ENCODE measurements at places on chromosomes 6 and 20.

DNA sequence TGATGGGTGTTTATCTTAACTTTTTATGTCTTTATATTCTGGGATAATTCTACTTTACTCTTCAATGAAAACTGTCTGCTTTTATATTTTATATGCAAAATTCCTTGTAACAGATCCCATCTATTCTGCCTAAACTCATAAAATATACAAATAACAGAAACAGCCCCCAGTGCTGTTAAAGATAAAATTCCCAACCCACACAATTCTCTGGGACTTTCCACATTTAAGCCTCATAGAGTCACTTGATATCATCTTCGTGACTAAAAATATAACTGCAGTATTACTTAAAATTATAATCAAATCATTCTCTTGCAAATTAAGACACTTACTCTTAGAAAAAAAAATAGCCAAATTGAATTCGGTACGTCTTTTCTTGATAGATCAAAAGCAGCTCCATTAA, 60.2 kb downstream of the INSM1 start:
- DNase-seq = no peak

DNA sequence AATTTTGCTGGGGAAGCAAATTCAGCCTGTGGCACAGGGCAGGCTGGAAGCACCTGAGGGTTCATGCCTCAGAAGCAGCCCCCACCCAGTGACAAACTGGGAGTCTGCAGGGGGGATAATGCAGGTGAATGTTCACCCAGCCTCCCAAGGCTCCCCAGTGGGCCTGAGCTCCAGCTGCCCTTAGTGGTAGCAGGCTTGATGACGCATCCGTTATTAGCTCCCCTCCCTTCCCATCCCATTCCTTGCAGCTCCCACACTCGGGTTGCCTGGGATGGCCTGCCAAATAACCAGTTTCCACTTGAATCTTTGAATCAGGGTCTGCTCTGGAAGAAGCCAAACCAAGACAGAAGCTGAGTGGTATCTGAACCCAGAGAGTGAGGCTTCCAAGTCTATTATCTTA, 15.8 kb downstream of the KCNK15 start:
- DNase-seq = peak; percentile 10

DNA sequence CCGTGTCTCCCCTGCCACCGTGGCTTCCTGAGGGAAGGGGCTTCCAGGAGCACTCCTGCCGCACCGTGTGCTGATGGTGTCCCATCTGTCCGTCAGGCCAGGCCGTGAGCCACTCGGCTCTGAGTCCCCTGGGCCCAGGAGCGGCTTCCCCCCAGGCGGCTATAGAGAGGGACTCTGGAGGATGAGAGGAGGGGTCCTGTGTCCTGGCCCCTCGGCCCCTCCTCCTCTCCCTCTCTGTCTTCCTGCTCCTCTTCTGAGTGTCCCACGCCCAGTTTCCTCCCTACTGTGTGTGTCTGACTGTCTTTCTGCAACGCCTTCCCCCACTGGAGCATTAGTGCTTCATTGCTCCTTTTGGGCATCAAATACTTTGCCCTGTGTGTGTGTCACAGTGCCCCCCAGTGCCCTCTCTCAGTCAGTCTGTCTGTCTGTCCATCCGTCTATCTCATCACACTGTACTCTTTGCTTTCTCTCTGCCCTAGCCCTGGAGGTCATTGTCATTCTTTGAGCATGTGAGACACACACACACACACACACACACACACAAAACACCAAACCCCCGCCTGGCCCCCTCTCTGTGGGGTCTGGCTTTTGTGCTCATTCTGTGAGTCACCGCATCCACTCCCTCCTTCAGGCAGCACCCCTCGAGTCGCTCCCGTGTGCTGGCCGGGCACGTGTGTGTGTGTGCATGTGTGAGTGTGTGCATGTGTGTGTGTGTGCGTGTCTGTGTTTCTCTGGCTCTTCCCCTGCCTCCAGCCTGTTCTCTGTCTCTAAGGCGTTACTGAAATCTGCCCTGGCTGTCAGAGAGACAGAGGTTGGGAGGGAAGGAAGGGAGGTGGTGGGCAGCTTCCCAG, 71.9 kb downstream of the SRC start:
- no peak for DNase-seq

DNA sequence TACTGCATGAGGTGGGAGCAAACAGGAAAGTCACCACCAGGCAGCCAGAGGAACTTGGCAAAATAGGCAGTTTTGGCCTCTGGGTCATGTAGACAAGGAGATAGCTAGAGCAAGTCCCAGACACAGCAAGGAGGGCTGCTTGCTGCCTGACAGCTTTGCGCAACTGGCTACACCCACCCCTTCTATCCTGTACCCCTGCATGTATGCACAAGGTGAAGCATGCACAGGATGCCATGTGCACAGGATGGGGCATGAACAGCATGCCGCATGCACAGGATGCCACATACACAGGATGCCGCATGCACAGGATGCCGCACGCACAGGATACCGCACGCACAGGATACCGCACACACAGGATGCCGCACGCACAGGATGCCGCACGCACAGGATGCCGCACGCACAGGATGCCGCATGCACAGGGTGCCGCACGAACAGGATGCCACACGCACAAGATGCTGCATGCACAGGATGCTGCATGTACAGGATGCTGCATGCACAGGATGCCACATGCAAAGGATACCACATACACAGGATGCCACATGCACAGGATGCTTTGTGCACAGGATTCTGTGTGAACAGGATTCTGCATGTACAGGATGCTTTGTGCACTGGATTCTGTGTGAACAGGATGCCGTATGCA, 104.9 kb upstream of the IYD start:
- no peak for DNase-seq

- no peak for DNase-seq
Observed at GRCh38 chr20:22520381-22520780, 64.0 kb downstream of the FOXA2 start.

GRCh38 chr20:53194306-53195290, 222.4 kb downstream of the TSHZ2 start:
- no peak for DNase-seq

DNA sequence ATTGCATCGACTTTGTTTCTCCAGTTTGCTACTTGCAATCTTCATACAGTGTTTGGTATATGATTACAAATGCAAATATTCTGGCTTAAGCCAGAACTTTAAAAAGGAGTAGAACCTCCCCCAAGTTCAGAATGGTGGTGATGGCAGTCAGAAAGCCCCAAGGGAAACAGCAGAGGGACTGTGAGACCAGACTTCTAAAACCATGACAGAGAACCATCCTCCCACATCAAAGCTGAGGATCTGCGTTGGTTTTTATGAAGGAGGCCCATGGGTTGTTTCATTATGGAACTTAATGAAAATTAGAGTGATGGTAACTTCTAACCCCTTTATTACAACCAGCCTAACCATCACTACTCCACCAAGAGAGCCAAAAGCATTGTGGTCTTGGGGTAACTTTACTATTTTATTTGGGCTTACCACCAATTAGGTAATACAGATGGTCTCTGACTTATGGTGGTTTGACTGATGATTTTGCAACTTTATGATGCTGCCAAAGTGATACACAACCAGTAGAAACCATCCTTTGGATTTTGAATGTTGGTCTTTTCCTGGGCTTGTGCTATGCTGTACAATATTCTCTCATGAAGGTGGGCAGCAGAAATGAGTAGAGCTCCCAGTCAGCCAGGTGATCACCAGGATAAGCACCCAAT, 10.9 kb upstream of the MRS2 start:
- DNase-seq = no peak

- peak; percentile 88 for DNase-seq
Observed at GRCh38 chr20:4090756-4091489, 75.6 kb upstream of the RNF24 start.

DNA sequence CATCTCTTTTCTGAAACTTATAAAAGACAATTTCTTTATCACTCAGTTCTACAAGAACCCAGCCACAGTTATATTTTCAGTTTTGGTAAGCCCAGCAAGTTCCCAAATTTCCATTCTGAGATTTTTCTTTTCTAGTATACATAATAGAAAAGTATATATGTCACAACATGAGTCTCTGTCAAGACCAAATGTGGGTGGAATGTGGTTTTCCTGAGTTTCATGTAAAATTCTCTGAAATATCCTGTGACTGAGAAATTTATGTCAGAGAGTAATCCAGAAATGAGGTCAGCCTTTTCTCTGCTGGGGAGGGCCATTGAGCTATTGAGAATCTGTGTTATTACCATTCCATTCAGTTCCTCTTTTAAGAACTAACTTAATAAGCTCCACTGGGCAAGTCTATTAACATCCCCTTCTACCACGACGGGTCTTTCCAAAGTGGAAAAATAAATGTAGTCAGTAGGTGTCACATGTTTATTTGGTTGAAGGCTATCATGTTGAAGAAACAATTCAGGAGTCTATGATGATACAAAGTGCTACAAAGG, 100.7 kb upstream of the HMGN3 start:
- no peak for DNase-seq

DNA sequence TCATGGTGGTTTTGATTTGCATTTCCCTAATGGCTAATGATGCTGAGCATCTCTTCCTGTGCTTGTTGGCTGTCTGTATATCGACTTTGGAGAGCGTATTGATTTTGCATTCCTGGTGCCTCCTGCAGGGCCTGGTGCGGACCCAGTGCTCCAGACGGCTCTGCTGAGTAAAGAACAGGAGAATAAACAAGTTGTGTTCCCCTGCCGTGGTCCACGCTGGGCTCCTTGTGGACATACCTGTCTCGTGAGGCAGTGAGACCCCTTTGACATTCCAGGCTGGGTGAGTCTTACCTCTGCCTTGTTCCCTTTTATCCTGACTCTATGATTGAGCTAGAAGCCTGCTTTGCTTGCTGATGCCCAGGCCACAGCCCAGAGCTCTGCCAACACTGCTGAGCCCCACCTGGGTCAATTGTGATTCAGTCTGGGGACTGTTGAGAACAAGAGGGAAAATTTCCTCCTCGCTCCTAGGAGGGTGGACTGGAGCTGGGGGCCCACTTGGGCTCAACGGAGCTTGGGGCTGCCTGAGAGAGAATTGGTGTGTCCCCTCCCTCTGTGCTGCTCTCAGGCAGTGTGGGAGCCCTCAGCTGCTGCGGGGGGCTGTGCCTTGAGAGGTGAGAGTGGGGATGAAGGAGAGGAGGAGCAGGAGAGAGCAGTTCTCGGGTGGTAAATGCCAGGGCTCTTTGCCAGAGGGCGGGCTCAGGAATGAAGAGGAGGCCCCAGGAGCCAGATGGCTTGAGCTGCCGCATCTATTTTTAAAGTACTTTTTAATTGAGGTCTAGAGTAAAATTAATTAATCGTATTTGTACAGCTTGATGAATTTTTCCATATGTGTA, 43.7 kb upstream of the PMEPA1 start:
- no peak for DNase-seq

DNA sequence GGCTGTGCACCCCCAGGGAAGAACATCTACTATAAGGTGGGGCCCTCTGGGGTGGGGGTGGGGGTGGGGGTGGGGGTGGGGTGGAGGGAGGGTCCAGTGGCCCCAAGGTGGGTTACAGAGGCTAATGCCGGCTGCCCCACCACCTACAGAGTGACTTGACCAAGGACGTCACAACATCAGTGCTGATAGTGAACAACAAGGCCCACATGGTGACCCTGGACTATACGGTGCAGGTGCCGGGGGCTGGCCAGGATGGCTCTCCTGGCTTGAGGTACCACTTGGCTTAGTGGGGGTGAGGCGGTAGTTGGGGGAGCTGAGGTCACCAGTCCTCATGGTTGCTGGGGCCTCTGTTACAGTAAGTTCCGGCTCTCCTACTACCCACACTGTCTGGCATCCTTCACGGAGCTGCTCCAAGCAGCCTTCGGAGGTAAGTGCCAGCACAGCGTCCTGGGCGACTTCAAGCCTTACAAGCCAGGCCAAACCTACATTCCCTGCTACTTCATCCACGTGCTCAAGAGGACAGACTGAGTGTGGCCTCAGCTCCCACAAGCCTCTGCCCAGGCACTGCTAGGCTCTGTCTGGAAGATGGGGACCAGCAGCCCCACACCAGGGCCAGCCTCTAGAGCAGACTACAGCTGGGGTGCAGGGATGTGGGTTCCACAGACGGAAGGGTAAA, 2.8 kb downstream of the GNMT start:
- DNase-seq = no peak

DNA sequence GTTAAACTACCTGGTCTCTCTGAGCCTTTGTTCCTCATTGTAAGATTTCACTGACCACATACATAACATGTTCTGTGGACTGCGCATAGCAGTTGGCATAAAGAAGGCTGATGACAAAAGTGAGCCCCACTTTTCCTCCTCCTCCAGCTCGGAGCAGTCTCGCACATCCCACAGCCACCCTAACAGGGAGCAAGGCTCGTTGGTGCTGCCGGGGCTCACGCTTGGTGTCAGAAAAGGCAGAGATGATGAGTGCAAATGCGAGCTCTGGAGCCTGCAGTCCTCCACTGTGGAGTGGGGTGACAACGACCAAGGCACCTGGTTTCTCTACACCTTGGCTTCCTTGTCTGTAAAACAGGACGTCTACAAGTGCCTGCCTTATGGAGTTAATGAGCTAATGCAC, 9.7 kb downstream of the TGM3 start:
- DNase-seq = no peak

GRCh38 chr6:13099771-13100170, 228.6 kb downstream of the TBC1D7 start:
- DNase-seq = no peak

DNA sequence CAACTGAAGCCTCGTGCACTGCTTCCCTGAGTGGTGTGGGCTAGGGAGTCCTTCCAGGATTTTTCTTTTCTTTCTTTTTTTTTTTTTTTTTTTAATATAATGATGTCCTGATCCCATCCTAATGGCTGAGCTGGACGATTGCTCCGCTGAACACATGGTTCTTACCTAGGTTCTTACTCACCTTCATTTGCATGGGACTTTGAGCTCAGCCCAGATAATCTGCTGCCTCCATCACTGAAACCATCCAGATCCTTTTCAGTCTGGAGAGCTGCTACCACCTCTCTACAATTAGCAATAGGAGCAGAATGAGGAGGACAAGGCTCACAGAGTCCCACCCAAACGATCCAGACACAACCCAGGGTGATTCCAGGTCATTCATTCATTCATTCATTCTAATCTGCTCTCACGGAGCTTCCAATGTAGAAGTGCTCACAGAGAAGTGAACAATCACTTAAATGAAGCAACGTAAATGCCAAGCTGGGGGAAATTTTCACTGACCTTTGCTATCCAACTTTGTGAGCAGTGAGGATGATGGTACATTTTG, 246.3 kb upstream of the RREB1 start:
- DNase-seq = no peak

DNA sequence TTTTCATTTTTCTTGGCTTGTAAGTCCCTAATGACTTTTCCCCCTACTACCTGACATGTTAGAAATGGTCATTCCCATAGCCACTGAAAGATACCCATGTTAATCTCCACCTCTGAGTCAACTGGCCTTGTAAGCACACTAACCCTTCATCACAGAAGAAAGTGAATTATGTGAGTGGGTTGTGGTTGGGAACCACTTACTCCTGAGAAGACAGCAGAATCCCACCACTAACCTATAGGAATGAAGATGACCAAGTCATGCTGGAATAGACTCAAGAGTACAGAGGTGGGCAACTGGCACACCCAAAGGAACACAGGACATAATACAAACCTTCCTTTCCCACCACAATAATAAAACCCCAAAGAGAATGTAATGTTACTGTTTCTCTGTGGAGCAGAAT, 30.1 kb downstream of the RAMACL start:
- DNase-seq = no peak

Measured in EL (cell line).